ENCODE measurements at places on chromosomes 3 and 15. TPM values are rescaled to one million over a fixed set of nuclear protein-coding genes. Genes with fewer than 3 reads are reported as not detected.

Gene CISH
- total RNA-seq: not detected

Gene TARS3
- total RNA-seq: 12.7 TPM

Gene ADCY5
- total RNA-seq: not detected

Gene LTF
- total RNA-seq: not detected

Gene GPR160
- 5.8 TPM for total RNA-seq

Gene TMED3
- 86.1 TPM for total RNA-seq

Gene ERC2
- 11.3 TPM for total RNA-seq

Gene RBP2
- total RNA-seq: not detected

Measured in Daoy (cell line).